ENCODE measurements at places on chromosomes 5 and 9.
A peak's percentile ranks its signal among the peaks of the same experiment; 100 is the strongest.

DNA sequence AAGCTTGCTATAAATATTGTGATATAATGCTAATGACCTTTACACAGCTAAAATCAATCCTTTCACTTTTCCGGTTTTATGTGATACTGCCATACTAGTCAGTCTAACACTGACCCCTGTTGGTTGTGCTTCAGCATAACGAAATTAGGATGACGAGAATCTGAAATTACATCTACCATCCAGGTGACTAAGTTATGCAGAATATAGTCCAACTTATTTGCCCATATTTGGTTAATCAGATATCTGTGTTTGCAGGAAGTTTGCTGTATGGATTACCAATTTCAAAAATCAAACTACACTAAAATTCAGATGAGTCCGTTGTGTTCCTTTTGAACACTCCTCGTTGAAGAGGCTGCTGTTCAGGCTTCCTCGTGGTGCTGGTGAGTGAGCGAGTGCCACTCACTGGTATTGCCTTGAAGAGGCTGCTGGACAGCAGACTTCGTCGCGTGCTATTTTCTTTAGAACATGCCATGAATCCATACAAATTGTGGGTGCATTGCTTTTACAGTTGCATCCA is 32.5 kb downstream of the TENT4A start:
- DNase-seq, result peak; percentile 39

- no peak for DNase-seq
Observed at GRCh38 chr5:108125771-108126511, 256.0 kb downstream of the FBXL17 start.

DNA sequence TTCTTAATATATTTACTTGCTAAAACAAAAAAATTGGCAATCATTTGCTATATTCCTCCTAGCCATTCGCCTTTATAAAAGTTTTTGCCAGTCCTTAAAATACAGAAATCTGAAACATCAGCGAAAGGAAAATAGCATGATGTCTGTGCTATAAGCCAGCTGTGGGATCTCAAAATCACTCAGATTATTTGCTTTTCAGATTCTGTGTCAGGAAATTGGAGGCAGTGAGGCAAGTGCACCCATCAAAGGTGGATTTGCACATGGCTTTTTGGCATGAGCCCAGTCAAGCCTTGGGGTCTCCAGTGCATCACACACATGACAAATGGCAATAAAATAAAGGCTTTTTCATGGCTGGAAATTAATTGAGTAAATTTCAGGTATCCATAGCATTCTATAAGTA is 196.8 kb upstream of the DAPK1 start:
- no peak for DNase-seq

- DNase-seq, result no peak
Observed at GRCh38 chr5:127275641-127276193, 14.9 kb upstream of the MEGF10 start.

DNA sequence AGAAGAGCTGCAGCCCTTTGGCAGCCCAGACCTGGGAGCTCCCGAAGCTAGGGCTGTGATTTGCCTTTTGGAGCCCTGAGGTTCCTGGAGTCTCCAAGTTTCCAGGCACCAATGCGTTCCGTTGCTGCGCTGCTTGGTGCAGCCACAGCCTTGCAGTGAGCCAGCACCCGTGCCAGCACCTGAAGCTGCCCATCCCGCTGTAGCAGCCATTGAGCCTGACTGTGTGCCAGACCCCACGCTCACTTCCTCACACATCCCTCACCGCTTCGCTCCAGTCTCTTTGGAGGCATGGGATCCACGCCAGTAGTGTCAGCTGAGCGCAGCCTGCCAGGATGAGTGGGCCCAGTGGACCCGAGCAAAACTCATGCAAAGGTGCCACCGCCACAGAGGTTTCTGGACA is 22.5 kb upstream of the C9orf72 start:
- DNase-seq, result no peak

DNA sequence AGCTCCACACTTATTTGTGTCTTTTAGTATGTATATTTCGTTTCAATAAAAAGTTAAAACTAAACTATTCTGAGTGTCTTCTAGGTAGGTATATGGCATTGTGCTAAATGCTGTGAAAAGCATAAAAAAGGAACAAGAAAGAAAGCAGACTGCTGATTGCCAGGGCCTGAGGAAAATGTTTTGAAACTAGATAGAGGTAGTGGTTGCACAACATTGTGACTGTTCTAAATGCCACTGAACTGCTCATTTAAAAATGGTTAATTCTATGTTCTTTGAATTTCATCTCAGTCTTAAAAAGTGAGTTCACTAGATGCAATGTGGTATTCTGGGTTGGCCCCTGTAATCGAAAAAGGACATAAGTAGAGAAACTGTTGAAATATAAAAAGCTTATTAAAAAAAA is 2.6 kb upstream of the ALAD start:
- DNase-seq, result no peak

- DNase-seq, result no peak
Observed at GRCh38 chr5:136809382-136809781, 444.0 kb upstream of the TRPC7 start.

- no peak for DNase-seq
Observed at GRCh38 chr5:95989283-95990048, 27.8 kb upstream of the ELL2 start.

DNA sequence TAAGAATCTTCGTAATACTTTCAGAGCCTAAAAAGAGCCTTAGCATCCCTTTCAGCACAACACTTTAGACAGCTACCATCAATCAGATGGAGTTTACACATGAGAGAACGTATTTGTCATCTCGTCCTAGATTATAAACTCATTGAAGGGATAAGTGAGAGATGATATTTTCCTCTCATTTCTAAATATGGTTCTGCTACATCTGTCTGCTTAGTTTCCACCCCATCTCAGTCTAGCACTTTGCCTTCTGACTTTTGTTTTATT is 208.4 kb upstream of the CD180 start:
- DNase-seq, result no peak

GRCh38 chr9:27489087-27489876 is 34.8 kb upstream of the IFNK start:
- DNase-seq, result no peak

- DNase-seq, result no peak
Observed at GRCh38 chr5:31987985-31988710, 186.0 kb downstream of the GOLPH3 start.

- no peak for DNase-seq
Observed at GRCh38 chr5:88675168-88675707, 207.7 kb downstream of the MEF2C start.

DNA sequence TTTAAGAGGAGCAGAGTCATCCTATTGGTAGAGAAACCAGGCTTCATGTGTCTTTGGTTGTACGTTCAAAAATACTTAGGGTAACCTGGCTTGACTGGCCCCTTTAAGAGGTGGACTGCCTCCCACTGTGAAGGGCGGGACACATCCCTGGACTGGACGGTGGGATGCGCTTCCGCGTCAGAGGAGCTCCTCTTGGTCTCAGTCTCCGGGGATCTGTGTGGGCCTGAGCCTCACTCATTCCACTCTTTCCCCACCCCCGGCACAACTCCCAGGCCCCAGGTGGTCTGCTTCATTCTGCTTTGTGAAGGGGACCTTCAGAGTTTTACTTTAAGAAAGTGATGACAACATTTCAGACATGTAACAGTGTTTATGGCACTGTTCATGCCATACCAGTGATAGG is 601.1 kb downstream of the IRX1 start:
- no peak for DNase-seq

DNA sequence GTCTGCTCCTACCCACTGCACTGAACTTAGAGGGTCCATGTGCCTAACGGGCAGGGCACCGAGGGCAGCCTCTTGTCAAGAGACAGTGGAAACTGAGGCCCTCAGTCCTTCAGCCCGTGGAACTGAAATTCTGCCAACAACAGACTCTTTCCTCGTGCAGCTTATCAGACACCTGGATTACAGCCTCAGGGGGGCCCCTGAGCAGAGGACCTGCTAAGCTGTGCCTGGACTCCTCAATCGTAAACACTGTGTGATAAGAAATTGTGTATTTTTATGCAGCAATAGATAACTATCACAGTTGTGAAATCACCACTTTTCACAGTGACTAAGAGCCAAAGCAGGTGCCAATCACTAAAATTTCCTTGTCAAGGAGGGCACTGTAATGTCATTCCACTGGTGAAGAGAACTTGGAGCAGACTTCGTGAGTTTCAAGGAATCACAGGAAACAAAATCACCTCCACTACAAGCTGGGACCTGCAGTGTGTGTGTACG is 33.4 kb upstream of the CTSV start:
- DNase-seq, result no peak

DNA sequence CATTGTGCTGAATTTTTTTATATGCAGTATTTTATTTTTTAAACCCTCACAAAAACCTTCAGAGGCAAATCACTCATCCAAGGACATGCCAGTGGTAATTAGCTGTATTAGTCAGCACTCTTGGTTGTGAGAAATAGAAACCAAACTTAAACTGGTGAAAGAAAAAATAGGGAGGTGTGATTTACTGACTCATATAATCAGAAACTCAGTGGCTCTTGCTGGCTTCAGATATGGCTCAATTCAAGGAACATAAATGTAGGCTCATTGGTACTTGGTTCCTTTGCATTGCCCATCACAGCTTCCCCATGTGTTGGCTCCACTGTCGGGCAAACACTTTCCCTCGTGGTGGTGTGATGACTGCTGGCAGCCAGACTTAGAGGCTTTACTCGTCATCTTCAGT is 497.2 kb downstream of the MAT2B start:
- DNase-seq, result no peak

- DNase-seq, result peak; percentile 15
Observed at GRCh38 chr9:87640385-87640795, 85.5 kb upstream of the CTSL start.

GRCh38 chr9:73050887-73051550 is 98.2 kb upstream of the ALDH1A1 start:
- DNase-seq, result peak; percentile 22

GRCh38 chr5:133051542-133052316 is at the start of gene HSPA4:
Gene HSPA4 (plus strand): TSS chr5:133052013. CDS start chr5:133052251, 238 bp downstream.
- DNase-seq, result peak; percentile 97

GRCh38 chr9:2621722-2622460 is at the start of gene VLDLR:
Gene VLDLR (plus strand): TSS chr9:2621787. CDS start chr9:2622190, 403 bp downstream.
- DNase-seq, result peak; percentile 50

GRCh38 chr9:79573412-79573923 is 1.7 kb downstream of the TLE4 start:
- peak; percentile 64 for DNase-seq

DNA sequence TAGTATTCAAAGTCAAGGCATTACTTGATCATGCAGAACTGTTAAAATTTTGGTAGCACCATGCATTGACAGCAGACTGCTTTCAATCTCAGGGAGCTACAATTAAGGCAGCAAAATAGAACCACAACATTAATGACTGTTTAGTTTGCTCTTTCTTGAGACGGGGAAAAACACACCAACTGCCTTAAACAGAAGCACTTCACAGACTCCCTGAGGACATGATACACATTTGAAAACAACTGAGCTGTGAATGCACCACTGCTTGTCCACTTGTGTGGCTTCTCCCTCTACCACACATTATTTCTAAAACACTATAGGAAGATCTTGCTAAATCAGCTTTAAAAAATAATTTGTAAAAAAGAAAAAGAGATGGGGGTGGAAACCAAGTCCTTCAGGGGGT is 79.6 kb upstream of the MAST4 start:
- no peak for DNase-seq

- peak; percentile 45 for DNase-seq
Observed at GRCh38 chr9:15211160-15211814, 95.7 kb downstream of the TTC39B start.

DNA sequence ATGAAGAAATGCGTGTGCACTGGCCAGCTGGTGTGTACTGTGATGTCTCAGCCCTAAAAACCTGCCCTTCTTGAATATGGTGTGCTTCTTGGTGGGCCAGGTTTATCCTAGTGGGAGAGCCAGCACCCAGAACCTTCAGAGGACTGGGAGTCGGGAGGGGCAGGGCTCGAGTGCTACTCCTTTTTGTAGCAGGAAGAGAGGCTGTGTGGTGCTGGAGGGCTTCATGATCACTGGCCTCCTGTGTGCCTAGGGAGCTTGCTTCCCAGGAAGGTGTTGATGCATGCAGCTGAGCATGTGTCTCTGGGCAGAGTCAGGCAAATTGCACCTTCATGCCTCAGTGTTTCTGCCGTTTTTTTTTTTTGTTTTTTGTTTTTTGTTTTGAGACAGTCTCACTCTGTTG is 20.0 kb downstream of the PHF2 start:
- DNase-seq, result no peak

DNA sequence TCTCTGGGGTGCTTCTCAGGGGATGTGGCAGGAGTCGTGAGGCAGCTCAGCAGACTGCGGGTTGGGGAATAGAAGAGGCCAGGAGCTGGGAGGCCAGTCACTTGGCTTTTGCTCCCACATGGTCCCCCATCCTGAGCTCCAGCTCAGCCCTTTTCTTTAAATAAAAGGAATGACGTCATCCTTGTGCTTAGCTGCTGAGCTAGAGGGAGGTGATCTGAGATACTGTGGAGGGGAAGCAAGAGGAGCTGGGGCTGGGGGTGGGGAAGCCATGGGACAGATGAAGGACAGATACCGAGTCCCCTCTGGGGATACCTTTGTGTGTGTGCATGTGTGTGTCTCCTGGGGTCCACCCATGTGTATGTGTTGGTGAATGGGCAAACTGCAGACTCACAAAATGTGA is 89.0 kb upstream of the ARAP3 start:
- DNase-seq, result no peak

- no peak for DNase-seq
Observed at GRCh38 chr9:3916411-3916810, 383.5 kb downstream of the GLIS3 start.

DNA sequence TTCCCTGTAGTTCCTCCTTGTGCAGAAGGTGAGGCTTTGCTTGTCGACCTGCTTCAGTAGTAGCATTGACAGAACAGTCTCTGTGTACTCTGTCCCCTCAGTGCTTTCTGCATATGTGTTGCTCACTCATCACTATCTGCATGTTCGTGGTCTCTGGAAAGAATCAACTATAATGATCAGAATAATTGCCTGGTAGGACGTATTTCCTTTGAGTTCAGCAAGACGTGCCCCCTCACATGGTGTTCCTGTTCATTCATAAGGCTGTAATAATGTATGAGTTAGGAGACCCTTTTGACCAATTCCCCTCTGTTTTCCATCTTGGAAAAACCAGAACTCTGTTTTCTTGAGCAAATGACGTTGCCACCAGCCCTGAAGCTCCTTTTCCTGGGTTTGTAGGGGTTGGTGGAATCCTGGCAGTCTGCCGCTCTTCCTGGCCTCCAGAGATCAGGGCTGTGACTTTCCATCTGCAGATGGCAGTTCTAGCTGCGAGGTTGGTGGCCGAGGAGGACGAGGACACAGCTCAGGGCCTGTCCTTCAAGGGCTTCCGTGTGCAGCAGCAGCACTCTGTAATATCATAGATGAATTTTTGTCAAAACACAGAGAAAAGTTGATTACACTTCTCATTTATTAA is 61.9 kb downstream of the EXOSC2 start:
- DNase-seq, result no peak

GRCh38 chr5:1299511-1299850 is 4.6 kb upstream of the TERT start:
- no peak for DNase-seq

GRCh38 chr5:136075466-136075891 is 46.7 kb downstream of the TGFBI start:
- no peak for DNase-seq

- DNase-seq, result no peak
Observed at GRCh38 chr9:100637787-100638186, 59.9 kb downstream of the CAVIN4 start.

GRCh38 chr9:110874963-110875674 is 163.2 kb downstream of the LPAR1 start:
- DNase-seq, result no peak

GRCh38 chr9:35829084-35829763 is at the start of gene TMEM8B:
Gene TMEM8B (plus strand): TSS chr9:35829228. CDS start chr9:35829448, 220 bp downstream.
- peak; percentile 95 for DNase-seq

- no peak for DNase-seq
Observed at GRCh38 chr5:54135042-54135441, 175.3 kb downstream of the ARL15 start.
